ENCODE measurements at places on chromosomes 6 and 20.

GRCh38 chr6:150697515-150697914, 97.8 kb downstream of the PLEKHG1 start:
- no peak for DNase-seq

GRCh38 chr6:135222623-135223022, 41.5 kb downstream of the MYB start:
- no peak for DNase-seq

DNA sequence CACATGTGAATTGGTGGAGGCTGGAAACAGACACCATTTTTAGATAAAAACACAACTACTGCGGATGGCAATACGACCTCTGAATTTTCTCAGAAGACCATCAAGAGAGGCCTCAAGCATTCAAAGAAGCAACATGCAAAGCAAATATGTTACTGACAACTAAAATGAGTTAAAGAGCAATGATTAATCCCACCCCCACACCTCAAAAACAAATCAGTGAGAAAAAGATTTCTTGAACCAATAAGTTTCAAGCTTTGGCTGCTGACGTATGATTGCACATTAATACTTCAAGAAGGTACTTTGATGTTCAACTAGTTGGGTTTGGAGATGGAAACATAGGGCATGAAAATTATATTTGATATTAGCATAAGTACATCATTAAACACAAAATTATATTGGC, 982 bp downstream of the MMUT start:
- DNase-seq = no peak

GRCh38 chr20:58374906-58375758, 13.9 kb upstream of the VAPB start:
- DNase-seq = no peak

DNA sequence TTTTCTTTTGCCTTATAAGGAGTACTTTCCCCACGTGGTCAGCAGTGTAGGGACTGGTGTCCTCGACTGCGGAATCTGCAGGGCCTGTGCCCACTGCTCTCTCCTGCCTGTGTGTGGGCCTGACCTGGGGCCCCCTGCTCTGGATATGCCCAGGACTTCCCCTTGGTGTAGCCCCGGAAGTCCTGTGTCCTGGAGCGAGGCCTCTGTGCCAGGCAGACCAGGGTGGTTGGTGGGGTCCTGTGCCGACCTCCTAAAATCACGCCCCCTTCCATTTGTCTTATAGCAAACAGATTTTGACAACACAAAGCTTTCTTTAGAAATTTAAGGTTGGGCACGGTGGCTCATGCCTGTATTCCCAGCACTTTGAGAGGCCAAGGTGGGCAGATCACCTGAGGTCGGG, 64.2 kb downstream of the DLL1 start:
- no peak for DNase-seq

DNA sequence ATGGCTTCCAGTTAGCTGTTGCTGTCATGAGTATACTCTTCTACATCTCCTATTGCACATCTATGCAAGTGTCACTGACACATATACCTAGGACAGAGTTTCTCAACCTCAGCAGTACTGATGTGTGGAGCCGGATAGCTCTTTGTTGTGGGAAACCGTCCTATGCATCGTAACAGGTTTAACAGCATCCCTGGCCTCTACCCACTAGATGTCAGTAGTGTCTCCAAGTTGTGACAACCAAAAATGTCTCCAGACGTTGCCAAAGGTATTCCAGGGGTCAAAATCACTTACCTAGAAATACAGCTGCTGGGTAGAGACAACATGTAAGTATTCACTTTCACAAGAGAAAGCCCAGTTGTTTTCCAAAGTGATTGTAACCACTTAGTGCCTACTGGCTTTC, 637.6 kb downstream of the RNF144B start:
- DNase-seq = no peak

- no peak for DNase-seq
These were observed 24.6 kb downstream of the HBS1L start for GRCh38 chr6:135030056-135030473.

- DNase-seq = no peak
These were observed 92.6 kb downstream of the JARID2 start for GRCh38 chr6:15338476-15338875.

- no peak for DNase-seq
These were observed 32.8 kb downstream of the LRP11 start for GRCh38 chr6:149831308-149831820.

- no peak for DNase-seq
These were observed 53.8 kb upstream of the SLC22A23 start for GRCh38 chr6:3510617-3511016.

- no peak for DNase-seq
These were observed 654.1 kb upstream of the NOX3 start for GRCh38 chr6:156109713-156110112.

DNA sequence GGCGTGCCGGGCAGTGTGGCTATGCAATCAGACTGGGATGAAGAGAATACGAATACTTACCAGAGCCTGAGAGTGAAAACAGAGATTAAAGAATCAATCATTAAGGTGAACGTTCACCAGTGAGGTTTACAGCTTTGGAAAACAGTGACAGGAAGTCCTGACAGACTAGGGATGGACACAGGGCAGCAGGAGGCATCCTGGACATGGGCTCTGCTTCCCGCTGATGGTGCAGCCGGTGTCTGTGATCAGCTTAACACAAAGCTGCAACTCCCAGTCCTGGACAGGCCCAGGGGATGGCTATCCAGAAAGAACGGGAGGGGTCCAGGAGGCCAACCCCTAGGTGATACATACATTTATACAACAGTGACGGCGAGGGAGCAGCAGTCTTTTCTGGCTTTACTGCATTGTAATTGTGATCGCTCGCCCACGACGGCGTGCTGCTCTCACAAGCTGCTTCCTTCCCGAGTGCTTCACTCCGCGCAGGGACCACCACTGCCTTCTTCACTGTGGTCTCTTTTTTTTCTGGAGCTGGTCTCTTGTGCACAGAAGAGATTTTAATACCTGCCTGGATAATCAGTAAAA, 20.7 kb downstream of the DIDO1 start:
- DNase-seq = no peak

DNA sequence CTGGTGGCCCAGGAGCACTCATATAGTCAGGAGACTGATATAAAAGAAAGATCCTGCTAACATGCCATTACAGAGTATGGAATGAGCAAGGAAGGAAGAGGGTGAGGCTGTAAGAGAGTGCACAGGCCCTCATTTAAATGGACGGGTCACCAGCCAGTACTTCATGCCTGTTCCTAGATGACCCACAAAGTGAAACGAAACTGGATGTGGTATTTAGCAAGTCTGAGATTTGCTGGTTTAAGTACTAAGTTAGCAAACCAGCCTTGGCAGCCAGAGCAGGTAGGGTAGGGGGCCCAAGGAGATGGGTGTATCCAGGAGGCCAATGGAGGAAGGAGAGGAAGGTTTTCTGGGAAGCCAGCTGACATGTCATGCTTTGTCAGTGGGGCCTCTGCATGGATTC, 15.9 kb downstream of the NT5E start:
- DNase-seq = no peak

DNA sequence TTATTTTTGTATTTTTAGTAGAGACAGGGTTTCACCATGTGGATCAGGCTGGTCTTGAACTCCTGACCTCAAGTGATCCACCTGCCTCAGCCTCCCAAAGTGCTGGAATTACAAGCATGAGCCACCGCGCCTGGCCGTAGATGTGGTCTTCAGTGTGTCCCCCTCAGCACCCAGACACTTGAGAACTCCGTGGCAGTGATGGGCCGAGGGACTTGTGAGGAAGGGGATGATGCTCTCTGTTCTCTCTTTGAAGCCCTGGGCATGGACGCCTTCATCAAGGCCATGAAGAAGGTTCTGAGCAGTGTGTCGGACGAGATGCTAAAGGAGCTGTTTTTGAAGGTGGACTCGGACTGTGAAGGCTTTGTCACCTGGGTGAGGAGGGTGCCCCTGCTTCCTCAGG, 16.9 kb downstream of the EFCAB8 start:
- DNase-seq = no peak

- DNase-seq = no peak
These were observed 120.9 kb upstream of the IFNGR1 start for GRCh38 chr6:137339929-137340559.
